ENCODE measurements at places on chromosomes 5 and 9.

- no peak for DNase-seq
Observed at GRCh38 chr9:96487949-96488348, 38.0 kb downstream of the HABP4 start.

DNA sequence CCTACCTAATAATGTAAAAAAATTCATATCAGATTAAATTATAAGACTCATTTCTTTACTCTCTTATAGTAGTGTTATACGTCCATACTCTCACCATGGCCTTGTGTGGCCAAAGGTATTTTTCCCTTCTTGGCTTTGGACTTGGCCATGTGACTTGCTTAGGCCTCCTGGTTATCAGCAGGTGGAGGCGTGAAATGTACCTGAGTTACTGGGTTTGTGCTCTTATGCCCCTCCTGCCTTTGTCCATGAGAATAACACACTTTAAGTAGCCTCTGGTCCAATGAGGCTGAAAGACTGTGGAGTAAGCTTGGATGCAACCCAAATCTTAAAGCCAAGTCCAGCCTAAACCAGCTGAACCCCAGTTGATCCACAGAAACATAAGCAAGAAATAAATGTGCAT, 68.7 kb downstream of the RETREG1 start:
- DNase-seq, result no peak

DNA sequence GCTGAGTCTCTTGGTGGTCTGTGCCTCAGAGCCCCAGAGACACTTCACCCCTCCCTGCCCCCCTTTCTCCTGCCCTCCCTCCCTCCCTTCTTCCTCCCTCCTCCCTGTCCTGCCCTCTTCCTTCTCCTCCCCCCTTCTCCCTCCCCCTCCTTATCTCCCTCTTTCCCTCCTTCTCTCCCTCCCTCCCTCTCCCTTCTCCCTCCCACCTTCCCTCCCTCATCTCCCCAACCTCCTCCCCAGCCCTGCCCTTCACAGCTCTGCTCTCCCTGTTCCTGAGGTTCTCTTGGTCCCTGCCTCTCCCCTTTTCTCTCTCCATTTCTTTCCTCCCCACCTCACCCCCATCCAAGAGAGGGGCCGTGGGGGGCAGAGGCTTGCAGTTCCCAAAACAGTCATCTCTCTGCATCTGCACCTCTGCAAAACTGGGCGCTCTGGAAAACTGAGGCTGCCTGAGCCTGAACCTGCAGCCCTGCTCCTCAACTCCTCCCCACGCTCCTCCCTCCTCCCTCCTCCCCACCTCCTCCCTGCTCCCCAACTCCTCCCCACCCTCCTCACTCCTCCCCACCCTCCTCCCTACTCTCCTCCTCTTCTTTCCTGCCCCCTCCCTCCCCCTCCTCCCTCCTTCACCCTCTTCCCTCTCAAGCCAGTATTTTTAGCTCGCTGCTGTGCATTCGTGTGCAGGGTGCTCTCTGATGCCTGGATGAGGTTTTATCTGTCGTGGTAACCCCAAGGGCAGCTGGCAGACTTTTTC, 219.1 kb downstream of the C9orf50 start:
- no peak for DNase-seq

- DNase-seq, result no peak
Observed at GRCh38 chr5:148455185-148455584, 71.4 kb downstream of the FBXO38 start.

DNA sequence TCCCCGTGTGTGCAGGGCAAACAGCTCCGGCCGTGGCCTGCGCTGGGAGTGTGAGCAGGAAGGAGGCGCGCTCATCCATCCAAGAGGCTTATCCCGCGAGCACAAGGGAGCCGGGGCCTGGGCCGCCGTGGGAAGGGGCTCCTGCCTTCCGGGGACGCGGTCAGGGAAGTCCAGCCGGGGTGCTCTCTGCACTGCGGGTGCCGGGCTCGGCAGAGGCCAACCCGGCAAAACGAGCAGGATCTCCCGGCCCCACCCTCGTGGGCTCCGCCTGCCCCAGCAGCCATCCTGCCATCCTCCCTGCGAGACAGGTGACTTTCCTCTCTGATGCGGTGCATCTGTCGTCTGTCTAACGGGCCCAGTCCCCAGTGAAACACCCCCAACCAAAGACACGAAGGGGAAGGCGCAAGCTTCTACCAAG, 244.2 kb downstream of the AUH start:
- DNase-seq, result no peak

DNA sequence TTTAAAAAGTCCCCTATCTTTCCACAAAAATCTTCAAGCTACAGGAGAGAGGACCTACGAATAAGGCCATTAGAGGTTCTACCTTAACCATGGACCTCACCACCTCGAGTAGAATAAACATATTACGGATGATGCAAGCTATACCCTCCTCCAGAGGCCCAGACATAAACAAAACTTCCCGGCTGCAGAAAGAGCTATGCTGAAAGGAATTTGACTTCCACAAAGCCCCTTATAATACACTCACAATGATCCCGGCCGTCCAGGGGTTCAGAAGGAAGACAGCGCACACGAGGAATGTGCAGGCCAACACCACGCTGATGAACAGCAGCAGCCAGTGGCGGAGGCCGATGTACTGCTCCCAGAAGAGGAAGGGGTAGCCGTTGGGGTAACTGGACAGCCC, 59.0 kb downstream of the PTCH1 start:
- no peak for DNase-seq

- DNase-seq, result no peak
Observed at GRCh38 chr9:69204326-69204725, 30.2 kb downstream of the TJP2 start.

DNA sequence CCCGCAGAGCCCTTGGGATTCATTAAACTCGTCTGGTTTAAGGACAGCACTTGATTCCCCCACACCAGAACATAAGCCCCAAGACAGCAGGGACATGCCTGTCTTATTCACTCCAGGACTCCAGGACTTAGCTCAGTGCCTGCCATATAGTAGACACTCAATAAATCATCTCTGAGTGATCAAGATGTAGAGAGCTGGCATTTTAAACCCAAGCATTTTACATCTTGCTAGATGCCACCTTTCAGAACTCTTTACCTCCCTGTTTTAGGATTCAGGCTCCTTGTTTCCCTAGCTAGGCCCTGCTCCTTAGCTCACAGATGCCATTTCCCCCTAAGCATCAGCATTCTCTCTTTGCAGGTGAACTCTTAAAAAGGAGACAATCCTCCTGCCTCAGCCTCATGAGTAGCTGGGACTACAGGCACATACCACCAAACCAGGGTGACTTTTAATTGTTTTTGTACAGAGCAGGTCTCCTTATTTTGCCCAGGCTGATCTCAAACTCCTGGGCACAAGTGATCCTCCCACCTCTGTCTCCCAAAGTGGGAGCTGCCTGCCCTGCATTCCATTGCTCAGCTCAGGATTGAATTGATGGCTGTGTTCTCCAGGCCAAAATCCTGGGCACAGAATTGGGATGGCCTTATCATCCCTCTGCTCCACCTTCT, 32.0 kb upstream of the CPEB4 start:
- DNase-seq, result no peak

- DNase-seq, result no peak
Observed at GRCh38 chr9:115850548-115851304, 302.9 kb upstream of the PAPPA start.

- no peak for DNase-seq
Observed at GRCh38 chr9:7166074-7166473, 408.3 kb downstream of the KDM4C start.

DNA sequence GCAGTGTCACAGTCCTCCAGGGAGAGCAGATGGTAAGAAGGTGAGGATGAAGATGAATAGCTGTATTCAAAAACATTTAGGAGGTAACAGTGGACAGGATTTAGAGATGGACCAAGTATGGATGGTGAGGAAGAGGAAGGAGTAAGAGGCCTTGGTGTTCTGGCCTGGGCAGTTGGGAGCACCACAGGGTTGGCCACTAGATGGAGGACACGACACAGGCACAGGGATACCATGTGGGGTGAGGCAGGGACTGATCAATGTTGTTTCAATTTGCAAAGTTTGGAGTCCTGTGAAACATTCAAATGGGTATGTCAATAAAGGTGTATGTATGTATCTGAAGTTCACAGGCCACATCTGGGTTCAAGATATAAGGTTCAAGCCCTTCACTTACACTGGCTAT, 141.1 kb upstream of the RASEF start:
- no peak for DNase-seq

- DNase-seq, result peak; percentile 14
Observed at GRCh38 chr5:176543428-176544182, 5.5 kb upstream of the CDHR2 start.

GRCh38 chr9:137731216-137731946, 112.6 kb downstream of the EHMT1 start:
- DNase-seq, result no peak

GRCh38 chr5:1511651-1512540, 11.9 kb downstream of the LPCAT1 start:
- peak; percentile 80 for DNase-seq

DNA sequence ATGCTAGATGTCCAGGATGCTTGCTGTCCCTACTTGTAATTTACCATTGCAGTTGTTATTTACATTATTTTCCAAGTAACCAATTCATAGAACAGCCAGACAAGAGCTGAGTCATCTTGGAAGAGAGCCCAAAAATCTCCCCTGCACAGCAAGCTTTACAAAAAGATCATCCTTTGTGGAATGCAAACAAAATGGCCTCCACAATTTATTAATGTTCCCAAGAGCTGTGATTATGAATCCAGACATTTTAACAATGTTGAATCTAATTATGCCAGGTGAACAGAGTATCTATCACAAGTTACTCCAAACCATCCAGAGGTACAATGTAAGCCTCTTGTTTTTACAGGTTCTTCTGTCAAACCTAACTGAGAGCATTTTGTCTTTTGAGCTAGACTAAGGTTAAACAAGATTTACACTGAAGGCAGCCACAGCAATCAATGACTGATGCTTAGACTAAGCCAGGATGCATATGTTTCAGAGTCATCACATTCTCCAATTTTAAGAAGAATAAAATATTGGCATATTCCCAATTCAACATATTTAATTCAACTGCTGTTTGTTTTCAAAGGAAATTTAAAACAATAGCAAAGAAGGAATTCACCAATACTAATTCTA, 95.3 kb upstream of the SLC12A2 start:
- DNase-seq, result peak; percentile 49
